NCI-H1417 (cell line): ENCODE measurements at places on chromosomes 4 and X.

GRCh38 chrX:31124536-31124935 lies 52.7 kb upstream of the FTHL17 start:
- DNase-seq = peak; percentile 55

DNA sequence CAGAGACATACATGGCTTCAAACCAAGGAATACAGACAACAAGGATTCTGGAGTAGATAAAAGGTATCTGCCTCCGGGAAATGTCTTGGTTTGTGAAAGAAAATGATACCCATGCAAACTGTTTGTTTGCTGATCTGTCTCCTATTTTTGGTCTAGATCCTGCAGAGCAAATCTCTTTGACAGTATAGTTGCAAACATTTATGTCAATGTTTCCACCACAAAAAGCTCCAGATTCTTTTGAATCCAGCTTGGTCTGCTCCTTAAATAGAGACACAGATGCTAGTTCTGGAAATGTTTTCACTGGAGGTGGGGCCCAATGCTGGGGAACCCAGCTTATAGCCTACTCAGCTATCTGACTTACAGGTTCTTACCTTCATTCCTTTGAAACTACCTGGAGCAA lies 119.7 kb downstream of the ATG4A start:
- no peak for DNase-seq

- no peak for DNase-seq
These were observed 82.3 kb upstream of the CD99 start for GRCh38 chrX:2608638-2609430.

DNA sequence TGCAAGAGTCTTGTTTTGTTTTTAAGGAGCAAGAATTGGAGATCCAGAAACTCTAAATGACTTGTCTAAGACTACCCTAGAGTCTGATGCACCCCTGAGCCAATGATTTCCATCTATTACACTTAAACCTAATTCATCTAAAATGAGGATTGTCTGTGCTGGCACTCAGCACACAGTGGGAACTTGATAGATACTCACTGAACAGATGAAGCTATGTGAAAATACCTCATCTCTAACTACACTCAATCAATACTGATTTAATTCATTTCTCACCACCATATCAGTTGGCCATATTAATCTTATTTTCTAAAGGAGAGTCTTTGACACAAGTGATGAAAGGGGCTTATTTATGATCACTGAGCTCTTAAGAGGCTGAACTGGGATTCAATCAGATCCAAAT lies 262.1 kb downstream of the HS3ST1 start:
- peak; percentile 64 for DNase-seq

DNA sequence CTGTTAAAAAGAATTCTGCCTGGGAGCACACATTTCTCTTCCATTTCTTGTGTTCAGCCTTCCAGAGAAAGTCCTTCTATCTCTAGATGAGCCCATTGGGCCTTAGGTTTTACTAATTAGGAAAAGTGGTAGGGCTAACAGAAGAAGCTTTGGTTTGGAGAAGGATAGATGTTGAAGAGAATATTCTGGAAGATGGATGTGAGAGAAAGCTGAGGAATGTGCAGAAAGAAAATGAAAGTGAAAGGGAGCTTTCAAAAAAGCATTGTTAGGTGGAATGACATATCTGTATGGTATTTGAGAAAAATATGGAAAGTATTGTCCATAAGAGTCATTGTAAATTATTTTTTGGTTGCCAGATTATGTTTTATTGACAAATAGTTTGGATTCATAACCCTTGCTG lies 474.8 kb upstream of the SLIT2 start:
- no peak for DNase-seq

DNA sequence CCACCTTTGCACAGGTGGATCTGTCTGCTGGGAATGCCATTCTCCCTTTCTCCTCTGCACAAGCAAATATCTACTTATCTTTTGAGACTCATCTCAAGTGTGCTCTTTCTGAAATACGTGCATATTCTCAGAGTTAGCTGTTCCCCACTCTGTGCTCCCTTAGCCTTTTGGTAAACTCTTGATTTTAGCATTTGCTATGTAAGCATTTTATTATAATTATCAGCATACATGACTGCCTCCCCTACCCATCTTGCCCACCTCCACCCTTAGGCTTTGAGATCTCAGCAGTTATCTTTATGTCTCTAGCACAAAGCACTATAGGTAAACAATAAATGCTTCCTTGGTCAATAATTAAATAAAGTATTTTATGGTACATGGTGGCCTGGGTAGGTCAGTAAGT lies 11.5 kb downstream of the DRP2 start:
- DNase-seq = no peak

DNA sequence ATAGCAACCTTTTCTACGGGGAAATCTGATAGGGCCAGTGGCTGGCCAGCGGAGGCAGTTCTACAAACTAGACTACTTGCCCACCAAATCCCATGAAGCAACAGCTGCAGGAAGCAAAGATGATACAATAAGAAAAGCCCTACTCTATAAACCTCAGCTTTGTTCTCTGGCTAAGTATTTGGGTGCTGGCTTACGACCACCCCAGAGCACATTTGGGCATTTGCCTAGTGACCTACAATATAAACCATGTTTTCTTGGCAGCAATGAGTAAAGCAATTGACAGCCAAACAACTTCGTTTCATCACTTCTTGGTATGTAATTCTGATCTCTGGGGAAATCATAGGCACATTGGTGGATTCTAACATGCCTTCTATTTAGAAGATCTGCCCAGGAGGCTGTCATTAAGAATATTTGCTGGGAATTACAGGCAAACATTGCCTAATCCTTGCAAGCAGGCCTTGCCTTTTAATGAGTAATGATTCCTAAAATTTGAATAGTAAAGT lies 7.5 kb upstream of the LHFPL1 start:
- DNase-seq = no peak

DNA sequence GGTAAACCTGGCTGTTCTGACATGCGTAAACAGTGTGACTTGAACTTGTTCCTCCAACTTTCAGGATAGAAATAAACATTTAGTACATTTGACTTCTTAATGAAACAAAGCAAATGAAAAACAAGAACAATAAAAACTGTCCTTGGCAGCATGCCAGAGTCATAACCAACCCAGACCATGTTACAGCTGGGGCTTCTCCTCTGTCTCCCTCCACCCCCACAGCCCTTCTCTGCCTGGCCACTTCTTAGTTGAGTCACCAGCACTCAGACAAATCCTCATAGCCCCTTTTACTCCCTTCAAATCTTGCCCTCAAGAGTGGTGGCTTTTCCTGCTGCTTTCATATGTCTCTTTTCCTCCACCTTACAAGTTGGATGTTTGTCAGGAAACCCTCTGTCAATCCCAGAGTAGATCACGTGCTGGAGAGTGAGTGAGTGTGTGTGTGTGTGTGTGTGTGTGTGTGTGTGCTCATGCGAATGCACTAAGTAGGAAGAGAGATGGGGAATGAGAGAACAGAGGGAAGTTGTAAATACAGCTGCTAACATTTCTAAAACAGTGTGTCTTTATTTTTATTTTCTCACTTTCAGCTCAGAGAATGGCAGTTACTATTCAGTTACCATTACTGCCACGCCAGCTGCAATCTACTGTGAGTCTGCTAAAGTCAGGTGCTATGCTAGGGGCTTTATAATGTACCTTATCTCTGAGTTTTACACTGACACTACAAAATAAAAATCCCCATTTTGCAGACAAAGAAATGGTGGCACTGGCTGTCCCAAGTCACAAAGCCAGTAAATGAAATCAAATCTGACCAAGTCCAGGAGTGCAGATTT lies 15.0 kb downstream of the SCARB2 start:
- peak; percentile 89 for DNase-seq

GRCh38 chr4:58113126-58113525 lies 1002.9 kb upstream of the IGFBP7 start:
- DNase-seq = peak; percentile 25

DNA sequence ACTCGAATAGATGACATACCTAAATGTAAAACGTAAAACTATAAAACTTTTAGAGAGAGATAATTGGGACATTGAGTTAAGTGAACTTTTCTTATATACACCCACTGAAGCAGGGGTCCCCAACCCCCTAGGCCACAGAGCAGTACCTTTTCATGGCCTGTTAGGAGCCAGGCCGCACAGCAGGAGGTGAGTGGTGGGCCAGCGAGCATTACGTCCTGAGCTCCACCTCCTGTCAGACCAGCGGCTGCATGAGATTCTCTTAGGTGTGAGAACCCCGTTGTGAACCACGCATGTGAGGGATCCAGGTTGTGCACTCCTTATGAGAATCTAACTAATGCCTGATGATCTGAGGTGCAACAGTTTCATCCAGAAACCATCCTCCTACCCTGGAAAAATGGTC lies 114.8 kb downstream of the HMX1 start:
- no peak for DNase-seq

GRCh38 chrX:136200466-136200865 lies 50.7 kb downstream of the MAP7D3 start:
- no peak for DNase-seq

GRCh38 chr4:167616476-167616875 lies 382.2 kb upstream of the SPOCK3 start:
- DNase-seq = no peak

- DNase-seq = no peak
These were observed 14.8 kb upstream of the BOD1L1 start for GRCh38 chr4:13642170-13642950.

GRCh38 chr4:18847249-18847890 lies 825.8 kb upstream of the LCORL start:
- DNase-seq = no peak

- no peak for DNase-seq
These were observed 623 bp downstream of the FGG start for GRCh38 chr4:154611833-154612232.

DNA sequence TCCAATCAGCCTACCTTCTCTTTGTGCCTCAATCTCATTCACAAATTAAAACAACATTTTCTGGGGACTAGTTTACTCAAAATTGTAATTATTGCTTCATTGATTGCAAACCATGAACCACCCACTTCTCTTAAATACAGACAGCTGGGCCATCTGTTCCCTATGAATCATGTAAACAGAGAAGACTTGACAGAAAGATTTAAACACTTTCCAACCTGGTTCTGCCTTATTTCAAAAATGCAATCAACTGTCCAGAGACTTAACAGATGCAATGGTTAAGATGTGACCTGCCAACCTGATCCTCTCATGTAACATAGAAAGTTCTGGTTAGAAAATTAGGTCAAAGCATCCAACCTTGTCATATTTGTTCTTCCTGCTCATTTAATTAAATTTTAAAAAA lies 20.8 kb upstream of the SERTM2 start:
- DNase-seq = peak; percentile 18

- no peak for DNase-seq
These were observed at the start of gene CXCL5 for GRCh38 chr4:73998040-73999011. Gene CXCL5, minus strand, starts transcription at chr4:73998677. Its CDS starts 96 bp downstream, at chr4:73998581.

DNA sequence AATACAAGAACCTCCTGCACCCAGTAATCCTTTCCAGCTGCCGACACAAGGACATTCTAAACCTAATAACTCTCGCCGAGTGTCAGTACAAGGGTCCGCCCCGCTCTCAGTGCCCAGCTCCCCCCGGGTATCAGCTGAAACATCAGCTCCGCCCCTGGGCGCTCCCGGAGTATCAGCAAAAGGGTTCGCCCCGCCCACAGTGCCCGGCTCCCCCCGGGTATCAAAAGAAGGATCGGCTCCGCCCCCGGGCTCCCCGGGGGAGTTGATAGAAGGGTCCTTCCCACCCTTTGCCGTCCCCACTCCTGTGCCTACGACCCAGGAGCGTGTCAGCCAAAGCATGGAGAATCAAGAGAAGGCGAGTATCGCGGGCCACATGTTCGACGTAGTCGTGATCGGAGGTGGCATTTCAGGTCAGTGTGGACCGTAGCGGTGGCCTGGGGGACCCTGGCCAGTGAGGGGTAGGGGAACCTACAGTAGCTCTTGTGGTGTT lies at the start of gene MAOA:
Gene MAOA (plus strand): TSS at position 295 of the 490 bp plus-strand sequence. CDS start 43 bp downstream, at position 338.
- no peak for DNase-seq

DNA sequence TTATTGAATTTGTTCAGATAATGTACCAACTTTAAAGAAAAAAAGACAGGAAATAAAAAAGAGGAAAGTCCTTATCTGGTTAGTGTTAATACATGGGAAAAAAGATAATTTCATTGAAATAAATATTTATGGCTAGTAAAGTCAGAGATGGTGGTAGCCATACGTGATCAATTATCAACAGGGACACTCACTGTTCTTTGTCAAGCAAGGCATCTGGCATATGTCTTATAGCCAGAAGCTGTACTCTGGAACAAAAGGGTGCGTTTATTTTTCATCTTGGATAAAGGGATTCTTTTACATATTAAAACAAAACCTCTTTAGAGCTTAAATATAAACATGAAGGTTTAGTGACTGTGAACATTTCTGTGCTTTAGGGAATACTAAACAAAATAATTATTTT lies 26.7 kb downstream of the HDX start:
- DNase-seq = no peak

DNA sequence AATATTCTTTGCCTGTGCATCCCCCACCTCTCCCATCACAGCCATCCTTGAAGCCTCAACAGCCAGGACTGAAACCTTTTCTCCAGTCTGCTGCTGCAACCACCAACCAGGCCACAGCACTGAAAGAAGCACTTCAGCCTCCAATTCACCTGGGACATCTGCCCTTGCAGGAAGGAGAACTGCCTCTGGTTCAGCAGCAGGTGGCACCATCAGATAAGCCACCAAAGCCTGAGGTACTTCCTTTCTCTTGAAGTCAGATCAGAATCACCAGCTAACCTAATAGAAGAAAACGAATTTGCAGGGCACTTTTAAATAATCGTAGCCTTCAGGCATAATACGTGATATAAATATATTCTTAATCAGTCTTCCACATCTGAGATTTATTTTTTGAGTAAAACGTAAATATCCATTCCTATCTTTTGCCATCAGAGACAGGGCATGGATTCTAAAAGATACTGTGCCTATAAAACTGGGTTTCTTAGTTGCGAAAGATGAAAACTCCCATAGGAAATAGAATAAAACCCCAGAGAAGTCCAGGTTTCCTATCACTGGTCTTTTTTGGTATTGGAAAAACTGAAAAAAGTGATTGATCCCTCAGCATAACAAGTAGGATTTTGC lies 9.5 kb downstream of the AMBN start:
- DNase-seq = peak; percentile 92

- DNase-seq = peak; percentile 5
These were observed 73.9 kb upstream of the TAF9B start for GRCh38 chrX:78213331-78213730.

- no peak for DNase-seq
These were observed 1176.7 kb downstream of the NLGN4X start for GRCh38 chrX:5051831-5052491.

DNA sequence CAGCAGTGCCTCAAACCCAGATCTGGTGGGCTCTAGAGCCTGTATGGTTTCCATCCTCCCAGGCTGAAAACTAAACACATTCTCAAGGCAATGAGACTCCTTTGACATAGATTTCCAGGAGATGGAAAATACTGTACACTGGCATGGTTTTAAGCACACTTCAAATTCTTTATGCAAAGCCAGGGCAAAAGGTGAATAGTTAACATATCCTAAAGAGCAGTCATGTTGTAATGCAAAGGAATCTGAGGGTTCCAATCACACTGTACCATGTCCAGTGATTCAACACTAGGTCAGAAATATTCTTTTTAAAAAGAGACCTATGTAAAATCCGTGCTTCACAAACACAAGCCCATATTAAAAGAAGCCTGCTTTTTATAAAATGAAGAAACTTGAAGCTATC lies 195.3 kb downstream of the QDPR start:
- no peak for DNase-seq

GRCh38 chrX:97628807-97629596 lies 745.3 kb downstream of the RPA4 start:
- no peak for DNase-seq
